ENCODE measurements at places on chromosomes 7 and 10.

- no peak for DNase-seq
These were observed 38.7 kb downstream of the CDK6 start for GRCh38 chr7:92797693-92798092.

- no peak for DNase-seq
These were observed 544 bp downstream of the TSPAN33 start for GRCh38 chr7:129144834-129145668.

- DNase-seq, result no peak
These were observed 32.5 kb downstream of the ERLIN1 start for GRCh38 chr10:100153239-100153825.

DNA sequence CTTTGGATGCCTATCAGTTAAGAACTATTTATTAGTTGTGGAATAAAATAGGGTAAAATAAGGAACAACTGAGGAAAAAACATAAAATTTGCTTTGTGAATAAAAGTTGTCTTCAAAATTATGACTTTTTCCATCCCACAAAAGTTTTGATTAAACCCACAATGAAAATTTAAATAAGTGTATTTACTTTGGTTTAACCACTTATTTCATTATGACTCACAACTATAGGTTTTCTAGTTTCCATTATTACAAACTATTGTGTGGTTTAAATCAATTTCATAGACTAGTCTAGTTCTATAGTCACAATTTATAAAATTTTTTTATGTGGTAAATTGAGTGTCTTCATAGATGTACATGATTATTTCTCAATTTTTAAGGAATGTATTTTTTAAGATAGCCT lies 116.6 kb downstream of the EGFR start:
- DNase-seq, result no peak

- no peak for DNase-seq
These were observed 23.1 kb downstream of the KCNH2 start for GRCh38 chr7:150954986-150955518.

- no peak for DNase-seq
These were observed 132.7 kb upstream of the HGF start for GRCh38 chr7:81902536-81902935.

GRCh38 chr7:133662830-133663229 lies 410.0 kb downstream of the EXOC4 start:
- DNase-seq, result no peak

Measured in iPS DF 19.7 (cell line).